HS-5 (cell line): ENCODE measurements at places on chromosomes 1 and 21.

- peak; percentile 58 for DNase-seq
Measured at GRCh38 chr1:109769330-109770078, 5.8 kb upstream of the EPS8L3 start.

DNA sequence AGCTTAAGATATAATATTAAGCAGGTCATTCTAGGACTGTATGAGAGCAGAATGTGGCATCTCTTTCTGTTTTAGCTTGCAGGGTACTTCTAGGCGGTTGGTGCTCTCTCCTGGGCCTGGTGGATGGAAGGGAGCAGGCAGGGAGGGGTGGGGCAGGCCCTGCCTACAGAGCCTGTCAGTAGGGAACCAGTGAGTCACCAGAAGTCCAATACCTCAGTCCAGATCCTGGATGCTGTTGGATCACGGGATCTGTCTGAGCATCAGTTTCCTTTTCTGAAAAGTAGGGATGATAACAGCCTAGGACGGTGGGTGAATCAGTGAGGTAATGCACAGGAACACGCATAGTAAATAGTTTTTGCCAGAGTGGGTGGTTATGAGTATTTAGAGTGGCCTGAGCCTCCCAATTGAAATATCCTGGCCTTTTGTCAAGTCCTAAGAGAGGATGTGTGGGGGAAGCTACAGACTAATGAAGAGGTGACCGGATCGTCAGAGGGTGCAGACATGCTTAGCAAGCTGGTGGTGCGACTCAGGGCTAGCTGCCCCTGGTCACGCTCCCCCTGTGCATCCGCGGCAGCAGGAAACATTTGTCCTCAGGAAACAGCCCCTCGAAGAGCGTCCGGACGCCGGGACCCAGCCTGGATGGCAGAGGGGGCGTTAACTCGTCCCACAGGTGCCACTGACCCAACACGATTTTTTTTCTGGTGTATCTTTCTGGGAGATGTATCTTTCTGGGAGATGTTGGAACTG lies 23.9 kb downstream of the NAV1 start:
- peak; percentile 97 for DNase-seq

- DNase-seq, result no peak
Measured at GRCh38 chr1:227768125-227768439, 32.8 kb downstream of the SNAP47 start.

GRCh38 chr1:91831132-91831930 lies 54.6 kb downstream of the TGFBR3 start:
- DNase-seq, result no peak

DNA sequence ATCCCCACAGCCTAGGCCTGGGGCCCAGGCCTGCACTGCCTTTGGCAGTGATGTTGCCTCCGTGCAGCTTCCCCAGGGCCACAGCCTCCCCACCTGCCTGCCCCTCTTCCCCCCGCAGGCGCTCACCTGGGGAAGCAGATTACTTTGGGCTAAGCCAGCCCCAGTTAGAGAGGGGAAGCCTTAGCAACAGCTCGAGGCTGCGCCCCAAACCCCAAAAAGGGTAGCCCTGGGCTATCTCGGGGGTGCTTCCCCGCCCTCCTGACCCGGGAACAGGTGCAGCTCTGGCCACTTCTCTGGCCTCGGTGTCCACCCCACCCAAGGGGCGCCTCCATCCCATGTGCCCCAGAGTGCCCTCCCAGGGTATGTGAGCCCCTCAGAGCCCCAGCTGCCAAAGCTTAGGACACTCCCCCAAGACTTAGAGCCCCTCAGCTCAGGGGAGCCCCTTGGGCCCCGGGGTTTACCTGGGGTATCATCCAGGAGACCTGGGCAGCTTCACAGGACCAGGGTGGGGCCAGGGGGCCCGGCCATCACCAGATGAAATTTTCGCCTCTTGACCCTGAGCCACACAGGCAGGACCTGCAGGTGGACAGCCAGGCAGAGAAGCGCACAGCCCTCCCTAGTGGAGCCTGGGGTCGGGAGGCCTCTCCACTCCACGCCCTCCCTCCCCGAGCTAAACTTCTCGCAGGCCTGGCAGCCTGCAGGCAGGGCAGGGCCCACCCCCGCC lies 3.3 kb upstream of the TTC34 start:
- no peak for DNase-seq

DNA sequence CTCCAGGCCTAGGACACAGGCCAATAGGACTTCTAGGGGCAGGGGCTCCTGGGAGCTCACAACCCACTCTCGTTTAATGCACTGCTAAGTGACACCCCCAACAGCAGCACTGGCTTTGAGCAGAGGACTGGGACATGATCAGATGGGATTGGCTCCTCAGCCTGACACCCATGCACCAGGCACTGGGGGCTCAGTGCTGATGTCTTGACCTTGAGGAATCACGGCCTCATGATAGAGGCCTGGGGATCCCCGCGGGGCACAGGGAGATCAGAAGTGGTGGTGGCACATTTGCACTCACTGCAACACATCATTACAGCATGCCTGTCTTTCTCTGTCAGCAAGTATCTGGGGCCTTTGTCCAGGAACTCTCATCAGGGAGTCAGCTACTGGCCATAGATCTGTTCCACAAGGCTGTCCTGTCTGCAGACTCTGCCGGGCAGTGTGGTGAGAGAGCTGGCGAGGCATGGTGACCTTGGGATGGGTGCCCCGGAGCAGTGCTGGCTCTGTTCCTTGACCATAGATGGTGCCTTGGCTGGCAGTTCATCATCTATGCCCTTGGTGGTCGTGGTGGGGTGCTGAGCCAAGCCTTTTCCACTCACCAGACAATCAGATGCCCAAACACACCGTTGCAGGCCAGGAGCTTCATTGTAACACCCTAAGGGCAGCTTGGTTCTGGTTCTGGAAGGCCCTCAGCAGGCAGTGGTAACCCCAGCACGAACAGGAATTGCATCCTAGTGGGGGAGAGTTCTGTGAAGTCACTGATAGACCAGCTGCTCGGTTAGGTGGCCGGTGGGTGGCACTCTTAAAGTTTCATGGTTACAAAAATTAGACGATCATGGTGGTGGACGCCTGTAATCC lies 22.2 kb upstream of the PARP1 start:
- no peak for DNase-seq

- no peak for DNase-seq
Measured at GRCh38 chr1:162930532-162930931, 69.6 kb upstream of the CCDC190 start.

DNA sequence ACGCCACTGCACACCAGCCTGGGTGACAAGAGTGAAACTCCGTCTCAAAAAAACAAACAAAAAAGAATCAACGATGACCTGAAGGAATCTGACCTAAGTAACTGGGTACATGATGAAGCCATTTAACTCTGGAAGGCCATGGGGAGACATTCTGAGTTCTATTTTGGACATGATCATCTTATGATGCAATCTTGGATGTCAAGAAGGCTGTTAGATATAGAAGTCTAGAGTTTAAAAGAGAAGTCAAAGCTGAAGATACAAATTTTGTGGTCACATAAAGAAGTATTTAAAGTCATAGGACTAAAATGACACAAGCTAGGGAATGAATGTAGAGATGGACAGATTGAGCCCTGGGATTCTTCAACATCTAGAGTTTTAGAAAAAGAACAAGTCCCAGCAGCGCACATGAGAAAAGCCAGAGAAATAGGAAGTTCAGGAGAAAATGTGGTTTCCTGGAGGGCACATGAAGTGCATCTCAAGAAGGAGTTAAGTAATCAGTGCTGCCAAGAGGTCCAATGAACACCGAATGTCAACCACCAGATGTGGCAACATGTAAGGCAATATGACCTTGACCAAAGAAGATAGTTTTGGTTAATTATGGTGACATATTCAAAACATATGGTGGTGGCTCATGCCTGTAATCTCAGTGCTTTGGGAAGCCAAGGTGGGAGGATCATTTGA lies 26.8 kb downstream of the ELK4 start:
- no peak for DNase-seq

GRCh38 chr1:10635992-10636391 lies 160.5 kb downstream of the CASZ1 start:
- no peak for DNase-seq

GRCh38 chr1:99858881-99859280 lies 8.7 kb downstream of the AGL start:
- DNase-seq, result no peak

- no peak for DNase-seq
Measured at GRCh38 chr21:42627527-42628289, 25.7 kb upstream of the PDE9A start.

DNA sequence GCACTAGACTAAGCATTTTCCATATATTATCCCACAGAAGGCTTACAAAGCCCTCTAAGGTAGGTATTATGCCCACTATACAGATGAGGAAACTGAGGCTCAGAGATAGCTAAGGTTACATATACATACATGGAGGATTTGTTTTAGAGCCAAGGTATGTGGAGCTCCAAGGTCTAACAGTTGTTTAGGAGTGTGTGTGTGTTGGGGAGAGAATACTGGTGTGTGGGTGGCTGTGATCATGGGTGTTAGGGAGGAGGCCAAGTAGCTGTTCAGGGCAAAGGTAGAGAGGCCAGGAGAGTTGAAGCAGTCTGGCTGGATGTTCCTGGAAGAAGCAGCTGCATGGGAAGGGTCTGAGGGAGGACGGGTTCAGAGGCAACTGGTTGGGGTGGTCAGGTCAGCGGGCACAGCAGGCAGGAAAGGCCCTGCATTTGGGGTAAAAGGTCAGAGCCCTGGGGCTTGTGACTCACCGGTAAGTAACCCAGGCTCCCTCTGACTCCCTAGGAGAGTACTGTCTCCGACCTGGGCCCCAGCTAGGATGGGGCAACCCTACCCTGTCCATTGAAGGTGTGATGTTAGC lies 5.1 kb upstream of the LDLRAP1 start:
- no peak for DNase-seq

DNA sequence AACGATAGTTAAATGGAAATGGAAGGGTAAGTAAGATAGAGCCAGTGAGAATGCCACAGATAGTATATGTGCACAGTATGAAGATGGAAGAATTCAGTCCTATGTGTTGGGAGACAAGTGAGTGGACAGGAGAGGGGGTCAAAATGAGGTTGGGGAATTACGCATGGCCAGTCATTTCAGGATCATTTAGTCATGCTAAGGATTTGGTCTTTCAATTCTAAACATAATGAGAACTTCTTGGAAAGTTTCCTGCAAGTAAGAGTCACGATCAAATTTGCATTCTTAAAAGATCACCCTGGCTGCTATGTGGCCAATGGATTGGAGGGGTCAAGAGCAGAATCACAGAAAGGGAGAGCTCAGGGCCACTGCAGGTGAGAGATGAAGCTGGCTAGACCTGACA lies 64.0 kb upstream of the KCNK2 start:
- DNase-seq, result no peak

DNA sequence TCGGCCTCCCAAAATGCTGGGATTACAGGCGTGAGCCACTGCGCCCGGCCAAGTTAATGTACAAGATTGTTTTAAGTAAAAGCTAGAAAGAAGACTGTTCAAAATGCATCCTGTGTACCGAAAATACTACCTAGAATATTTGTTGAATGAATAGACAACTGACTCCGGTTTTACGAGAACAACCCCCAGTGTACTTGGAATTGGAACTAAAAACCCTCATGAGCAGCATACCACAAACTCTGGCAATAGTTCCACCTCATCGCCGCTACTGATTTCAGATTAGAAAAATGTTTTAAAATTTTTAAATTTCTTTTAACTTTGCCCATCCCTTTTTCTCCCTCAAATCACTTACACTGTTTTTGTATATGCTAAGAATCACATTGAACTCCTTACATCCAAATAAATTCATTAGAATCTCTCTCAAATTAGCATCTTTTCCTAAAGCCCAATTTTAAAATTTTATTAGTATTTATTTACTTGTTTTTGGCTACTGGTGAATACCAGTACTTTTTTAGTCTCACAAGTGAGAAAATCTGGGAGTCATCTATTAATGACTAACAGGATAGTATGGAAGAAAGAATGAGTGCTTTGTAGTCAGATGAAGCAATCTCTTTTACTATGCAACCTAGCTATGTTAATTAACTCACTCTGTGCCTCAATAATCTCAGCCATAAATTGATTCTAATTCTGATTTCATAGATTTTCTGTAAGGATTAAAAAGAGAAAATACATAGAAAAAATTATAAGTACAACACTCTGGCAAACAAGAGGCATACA lies 95.1 kb downstream of the GPATCH2 start:
- DNase-seq, result no peak

GRCh38 chr1:20375563-20375962 lies 84.9 kb downstream of the VWA5B1 start:
- no peak for DNase-seq

GRCh38 chr1:31784356-31785019 lies 20.3 kb upstream of the ADGRB2 start:
- DNase-seq, result no peak

DNA sequence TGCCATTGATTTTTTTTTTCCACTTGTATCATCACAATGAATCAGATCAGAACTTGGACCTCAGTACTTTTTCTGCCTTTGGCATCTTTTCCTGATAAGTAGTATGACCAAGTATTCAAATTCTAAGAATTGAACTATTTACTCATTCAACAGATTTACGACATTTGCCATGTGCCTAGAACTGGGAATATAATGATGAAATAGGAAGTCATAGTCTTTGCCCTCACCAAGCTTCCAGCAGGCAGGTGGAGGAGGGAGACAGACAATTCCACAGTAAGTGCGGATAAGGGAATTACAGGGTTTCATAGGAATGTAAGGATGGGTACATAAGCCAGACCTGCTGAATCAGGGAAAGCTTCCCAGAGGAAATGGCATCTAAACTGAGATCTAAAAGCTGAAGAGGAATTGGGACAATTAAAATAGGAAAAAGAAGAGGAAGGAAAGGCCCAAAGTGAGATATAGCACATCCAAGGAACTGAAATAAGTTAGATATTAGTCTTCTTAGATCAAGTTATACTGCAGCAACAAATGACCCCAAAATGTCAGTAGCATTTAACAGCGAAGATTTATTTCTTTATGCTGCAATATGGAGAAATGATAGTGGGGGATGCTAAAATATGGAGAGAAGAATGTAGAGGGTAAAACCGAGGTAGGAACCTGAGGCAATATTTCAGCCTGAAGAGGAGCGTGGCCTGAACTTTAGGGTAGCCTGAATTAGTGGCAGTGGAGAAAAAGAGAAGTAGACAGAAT lies 5.3 kb upstream of the DDX59 start:
- no peak for DNase-seq

GRCh38 chr1:97926017-97926708 lies 5.3 kb upstream of the DPYD start:
- no peak for DNase-seq

GRCh38 chr1:115595279-115596079 lies 46.3 kb upstream of the VANGL1 start:
- peak; percentile 92 for DNase-seq

- DNase-seq, result no peak
Measured at GRCh38 chr1:44539991-44540730, 134.1 kb downstream of the TMEM53 start.

GRCh38 chr1:174040387-174040786 lies 18.2 kb upstream of the RC3H1 start:
- peak; percentile 88 for DNase-seq

- no peak for DNase-seq
Measured at GRCh38 chr1:204928671-204929486, 58.2 kb downstream of the NFASC start.

GRCh38 chr1:185734929-185735700 lies 924 bp downstream of the HMCN1 start:
- no peak for DNase-seq

- no peak for DNase-seq
Measured at GRCh38 chr1:2099886-2100779, 49.9 kb downstream of the PRKCZ start.

- no peak for DNase-seq
Measured at GRCh38 chr1:168608796-168609715, 32.7 kb downstream of the XCL1 start.

- peak; percentile 72 for DNase-seq
Measured at GRCh38 chr21:21165063-21165645, 166.9 kb downstream of the NCAM2 start.
